Posterior vena cava (tissue), 2 donors: ENCODE measurements at places on chromosomes 6 and 20. TPM values are rescaled to one million over a fixed set of nuclear protein-coding genes. Genes with fewer than 3 reads are reported as not detected.

DNA sequence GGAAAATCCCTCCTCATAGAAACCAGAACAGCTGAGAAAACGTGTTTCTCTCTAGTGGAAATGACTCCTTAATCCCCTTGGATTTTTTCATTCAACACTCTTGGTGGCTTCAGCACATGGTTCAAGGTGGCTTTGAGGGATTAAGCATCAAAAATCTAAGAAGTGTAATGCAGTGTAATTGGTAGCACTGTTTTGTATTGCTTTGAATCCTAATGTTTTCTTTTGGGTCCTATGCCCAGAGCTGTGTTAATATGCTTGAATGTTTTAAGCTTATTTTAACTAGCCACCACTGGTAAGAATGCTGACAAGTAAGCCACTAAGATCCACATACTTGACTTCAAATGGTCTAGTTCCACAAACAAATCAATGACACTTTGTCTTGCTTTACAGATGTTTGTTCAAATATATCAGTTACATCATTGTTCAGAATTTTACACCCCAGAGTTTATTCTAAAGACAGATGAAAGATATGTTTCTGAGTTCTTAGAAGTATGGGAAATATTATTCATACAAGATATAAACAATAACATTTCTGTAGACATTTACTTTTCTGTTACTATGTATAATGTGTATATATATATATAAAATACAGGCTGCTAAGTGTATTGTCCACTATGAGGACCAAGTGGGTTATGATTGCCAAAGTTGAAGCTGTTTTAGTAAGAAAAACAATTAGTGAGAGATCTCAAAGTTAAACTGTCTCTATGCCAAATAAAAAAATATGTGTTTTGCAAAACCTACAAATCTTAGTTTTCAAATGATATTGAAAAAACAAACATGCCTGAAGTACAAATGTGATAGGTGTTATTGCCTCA is 220.8 kb downstream of the OGFRL1 start:
- DNase-seq = no peak

Gene PTPN1
- 23.5 TPM for total RNA-seq

- no peak for DNase-seq
Measured at GRCh38 chr20:46004889-46005473, 3.7 kb upstream of the MMP9 start.

GRCh38 chr20:52231230-52231746 is 39.7 kb upstream of the ZFP64 start:
- DNase-seq = no peak

Gene SPATA2
- total RNA-seq = 4.5 TPM

DNA sequence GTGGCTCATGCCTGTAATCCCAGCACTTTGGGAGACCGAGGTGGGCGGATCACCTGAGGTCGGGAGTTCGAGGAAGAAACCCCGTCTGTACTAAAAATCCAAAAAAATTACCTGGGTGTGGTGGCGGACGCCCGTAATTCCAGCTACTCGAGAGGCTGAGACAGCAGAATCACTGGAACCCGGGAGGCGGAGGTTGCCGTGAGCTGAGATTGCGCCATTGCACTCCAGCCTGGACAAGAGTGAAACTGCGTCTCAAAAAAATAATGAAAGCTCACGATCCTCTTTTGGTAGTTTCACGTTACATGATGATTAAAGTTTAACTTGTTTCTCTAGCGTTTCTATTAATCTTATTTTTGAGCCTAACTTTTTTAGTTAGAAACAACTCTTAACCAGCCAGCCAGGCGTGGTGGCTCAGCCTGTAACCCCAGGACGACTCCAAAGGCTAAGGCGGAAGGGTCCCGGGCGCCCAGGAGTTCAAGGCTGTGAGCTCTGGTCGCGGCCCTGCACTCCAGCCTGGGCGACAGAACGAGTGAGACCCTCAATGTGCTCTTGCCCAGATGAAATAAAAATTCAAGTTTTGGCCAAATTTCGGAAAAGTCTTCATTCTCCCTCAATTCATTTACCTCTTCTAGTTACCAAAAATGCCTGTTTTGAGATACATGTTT is 1.2 kb upstream of the WRNIP1 start:
- DNase-seq = no peak

DNA sequence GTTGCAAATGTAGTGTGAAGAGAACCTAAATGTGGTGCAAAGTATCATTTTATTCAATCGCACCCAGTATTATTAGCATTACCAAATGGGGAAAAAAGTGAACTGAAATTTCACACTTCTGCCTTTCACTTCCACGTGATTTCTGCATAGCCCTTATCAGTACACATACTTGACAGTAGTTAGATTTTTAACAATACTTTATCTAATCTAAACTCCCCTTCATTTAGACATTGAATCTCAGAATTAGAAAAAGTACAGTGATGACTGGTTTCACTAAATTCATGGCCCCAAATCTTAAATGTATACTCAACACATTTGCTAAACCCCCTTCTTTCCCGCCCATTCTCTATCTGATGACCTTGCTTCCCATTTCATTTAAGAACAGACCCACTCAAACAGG is 14.3 kb downstream of the STX7 start:
- no peak for DNase-seq

DNA sequence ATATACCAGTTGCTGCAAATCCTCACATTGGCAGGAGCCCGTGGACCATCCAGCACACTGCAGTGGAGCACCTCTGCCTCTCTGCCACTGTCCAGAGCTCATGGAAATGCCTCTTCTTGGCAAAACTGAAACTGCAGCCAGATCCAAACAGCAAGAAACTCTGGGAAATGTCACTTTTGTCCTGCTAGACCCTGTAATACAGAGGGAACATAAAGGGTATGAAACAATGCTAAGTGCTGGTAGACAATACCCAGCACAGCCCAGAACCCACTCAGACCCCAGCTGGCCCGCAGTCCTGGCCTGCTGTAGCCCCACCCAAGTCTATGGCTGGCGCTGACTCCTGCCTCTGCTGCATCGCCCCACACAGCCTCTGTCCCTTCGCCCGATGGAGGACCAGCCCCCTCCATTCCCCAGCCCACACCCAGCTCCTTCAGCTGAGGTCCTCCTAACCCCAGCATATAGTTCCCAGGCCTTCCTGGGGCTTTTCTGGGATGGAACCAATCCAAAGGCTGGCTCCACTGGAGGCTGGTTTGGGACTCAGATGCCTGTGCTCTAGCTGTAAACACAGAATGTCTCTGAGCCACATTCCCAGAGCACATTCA is 242.5 kb downstream of the LRFN2 start:
- DNase-seq = no peak

DNA sequence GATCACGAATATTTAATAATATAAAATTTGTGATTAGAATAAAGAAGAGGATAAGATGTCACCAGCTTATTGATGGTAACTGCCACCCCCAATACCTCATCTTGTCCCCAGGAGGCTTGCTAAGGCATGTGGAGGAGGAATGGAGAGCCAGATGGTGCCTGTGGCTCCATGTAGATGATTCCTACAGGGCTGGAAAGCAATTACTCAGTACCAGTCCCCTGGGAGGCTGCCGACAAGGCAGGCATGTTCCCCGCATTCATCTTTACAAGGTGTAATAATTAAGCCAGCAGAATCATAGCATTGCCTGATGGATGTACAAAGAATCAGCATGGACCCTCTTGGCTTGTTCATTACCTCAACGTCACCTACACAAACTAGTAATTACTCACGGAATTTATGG is 155.3 kb downstream of the PLCB1 start:
- no peak for DNase-seq

DNA sequence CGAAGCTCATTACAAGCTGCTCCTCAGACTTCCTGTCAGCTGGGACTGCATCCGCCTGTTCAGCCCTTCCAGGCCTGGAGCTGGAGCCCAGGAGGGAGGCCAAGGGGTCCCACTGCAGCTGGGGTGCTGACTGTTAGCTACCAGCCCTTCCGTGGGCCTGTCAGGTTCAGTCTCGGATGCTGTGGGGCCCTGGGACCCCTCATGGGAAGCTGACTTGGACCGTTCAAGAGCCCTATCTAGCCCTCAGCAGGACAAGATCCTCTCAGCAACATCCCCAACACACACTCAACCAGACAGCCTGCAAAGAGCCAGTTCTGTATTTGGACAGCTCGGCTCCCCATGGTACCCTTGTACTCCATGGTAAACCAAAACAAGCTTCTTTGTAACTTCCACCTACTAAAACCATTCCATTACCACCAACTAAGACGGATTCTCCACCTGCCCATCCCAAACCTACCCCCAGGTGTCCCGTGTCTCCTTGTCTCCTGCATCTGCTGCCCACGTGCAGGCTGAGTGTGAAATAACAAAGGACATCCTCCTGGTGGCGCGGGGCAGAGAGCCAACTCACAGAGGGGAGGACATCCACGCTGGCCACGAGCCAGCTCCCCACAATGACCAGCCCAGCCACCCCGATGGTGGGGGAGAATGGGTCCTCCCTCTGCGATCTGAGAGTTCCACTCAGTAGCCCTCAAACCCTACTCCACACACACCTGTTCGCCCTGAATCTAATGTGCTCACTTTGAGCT is 111.2 kb downstream of the TAF4 start:
- DNase-seq = peak; percentile 70

GRCh38 chr6:7812623-7813022 is 86.7 kb downstream of the BMP6 start:
- no peak for DNase-seq

Gene LGSN
- not detected for total RNA-seq

DNA sequence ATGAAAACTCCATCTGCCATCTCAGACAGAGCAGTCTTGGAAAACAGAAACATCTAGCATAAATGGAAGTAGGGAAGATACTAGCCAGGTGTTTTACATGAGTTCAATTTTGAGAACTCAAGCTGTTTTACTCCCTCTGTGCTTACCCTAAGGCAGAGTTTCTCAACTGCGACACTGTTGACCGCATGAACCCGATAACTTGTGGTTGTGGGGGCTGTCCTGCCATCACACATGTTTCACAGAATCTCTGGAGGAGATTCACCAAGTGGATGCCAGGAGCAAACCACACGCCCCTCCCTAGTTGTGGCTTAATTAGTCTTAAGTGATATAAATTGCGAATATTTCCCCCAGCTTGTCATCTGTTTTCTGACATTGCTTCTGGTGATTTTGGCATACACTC is 2.3 kb upstream of the SERPINB6 start:
- no peak for DNase-seq

GRCh38 chr6:17905611-17906592 is 81.5 kb downstream of the KIF13A start:
- no peak for DNase-seq

- DNase-seq = no peak
Measured at GRCh38 chr6:2684103-2684749, 66.5 kb downstream of the MYLK4 start.

DNA sequence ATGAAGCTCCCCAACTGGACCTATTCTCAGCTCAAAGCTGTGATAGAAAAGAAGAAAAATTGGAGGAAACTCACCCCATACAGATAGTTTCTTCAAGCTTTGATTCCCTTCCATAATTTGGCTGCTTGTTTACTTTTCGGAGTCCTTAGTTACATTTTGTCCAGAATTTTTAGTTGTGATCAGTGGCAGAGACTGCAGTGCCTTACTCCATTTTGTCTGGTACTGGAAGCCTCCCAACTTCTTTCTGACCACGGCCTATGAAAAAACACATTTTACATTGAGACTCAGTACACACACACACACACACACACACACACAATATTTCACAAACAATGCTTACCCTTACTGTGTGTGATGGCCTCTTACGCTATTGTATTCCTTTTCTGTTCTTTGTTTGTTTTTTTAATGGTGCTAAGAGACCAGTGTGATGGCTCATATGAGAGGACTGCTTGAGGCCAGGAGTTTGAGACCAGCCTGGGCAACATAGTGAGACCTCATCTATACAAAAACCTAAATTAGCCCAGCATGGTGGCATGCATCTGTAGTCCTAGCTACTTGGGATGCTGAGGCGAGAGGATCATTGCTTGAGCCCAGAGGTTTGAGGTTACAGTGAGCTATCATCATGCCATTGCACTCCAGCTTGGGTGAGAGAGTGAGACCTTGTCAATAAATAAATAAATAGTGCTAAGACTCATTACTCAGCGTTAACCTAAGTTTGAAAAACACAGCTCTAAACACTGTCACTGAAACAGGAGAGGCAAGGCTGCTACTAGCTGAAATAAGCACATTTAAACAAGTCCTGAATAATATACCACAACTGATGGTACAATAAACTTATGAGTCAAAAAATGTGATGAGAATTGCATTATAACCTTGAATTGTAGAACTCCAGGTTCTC is 13.8 kb upstream of the RNF8 start:
- DNase-seq = no peak

GRCh38 chr6:96522465-96523009 is 931 bp downstream of the UFL1 start:
- DNase-seq = no peak

- no peak for DNase-seq
Measured at GRCh38 chr20:62381202-62381797, 5.6 kb upstream of the RPS21 start.

Gene ADTRP
- 1.2 TPM for total RNA-seq

DNA sequence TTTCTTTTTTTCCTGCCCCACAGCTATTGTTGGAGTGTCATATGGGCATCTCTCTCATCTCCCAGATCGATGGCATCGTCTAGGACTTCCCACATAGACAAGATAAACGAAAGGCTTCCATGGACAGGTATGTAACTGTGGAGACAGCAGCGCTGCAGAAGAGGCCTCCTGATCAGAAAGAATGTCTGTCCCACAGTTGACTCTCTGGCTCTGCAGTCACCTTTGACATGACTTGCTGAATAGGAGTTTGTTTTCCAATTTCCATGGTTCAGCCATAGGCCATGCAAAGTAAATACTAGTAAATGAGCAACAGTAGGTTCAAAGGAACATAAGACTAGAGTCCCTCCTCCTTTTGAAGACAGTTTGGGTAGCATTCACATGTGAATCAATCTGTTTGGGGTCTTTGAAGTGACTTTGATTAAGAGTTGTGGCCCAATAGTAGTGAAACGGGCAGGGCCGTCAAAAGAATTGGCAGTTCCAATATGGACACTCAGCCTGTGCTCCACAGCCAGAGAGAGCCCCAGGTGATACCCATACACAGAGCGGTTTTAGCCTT is 134.7 kb upstream of the IFNGR1 start:
- DNase-seq = no peak

DNA sequence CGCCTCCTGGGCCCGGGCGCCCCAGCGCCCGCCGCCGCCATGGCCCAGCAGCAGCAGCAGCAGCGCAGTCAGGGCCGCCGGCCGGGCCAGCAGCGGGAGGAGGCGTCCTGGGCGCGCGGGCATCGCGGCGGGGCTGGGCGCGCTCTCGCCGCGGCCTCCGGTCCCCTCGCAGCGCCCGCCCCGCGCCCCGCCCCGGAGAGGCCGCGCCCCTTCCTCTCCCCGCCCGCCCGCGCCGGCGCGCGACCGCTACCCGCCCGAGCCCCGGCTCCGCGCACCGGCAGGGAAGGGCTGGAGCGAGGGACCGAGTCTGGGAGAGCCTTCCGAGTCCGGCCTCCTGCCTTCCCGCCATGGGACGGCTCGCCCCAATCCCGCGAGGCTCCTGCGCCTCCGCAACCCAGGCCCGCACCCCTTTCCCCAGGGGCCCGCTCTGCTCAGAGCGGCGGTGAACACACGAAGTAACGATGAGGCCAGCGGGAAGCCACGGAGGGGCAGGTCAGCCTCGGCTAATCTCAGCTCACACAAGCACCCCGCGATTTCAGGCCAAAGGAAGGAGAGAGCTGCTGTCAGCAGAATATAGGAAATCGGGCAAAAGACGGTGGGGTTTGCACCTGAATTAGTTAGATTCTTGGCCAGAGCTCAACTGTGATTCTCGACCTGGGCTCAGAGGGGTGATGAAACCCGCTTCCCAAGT is at the start of gene TXNDC5:
TXNDC5 (minus strand) TSS at position 135 of the 691 bp plus-strand sequence; CDS start at position 123, 12 bp downstream.
- DNase-seq = peak; percentile 91

Gene CTCFL
- not detected for total RNA-seq

GRCh38 chr20:12019715-12020114 is 102.0 kb downstream of the BTBD3 start:
- DNase-seq = no peak

GRCh38 chr20:11869641-11870040 is 48.1 kb upstream of the BTBD3 start:
- DNase-seq = no peak
